ENCODE measurements at places on chromosomes 7 and 10. TPM values are rescaled to one million over a fixed set of nuclear protein-coding genes. Genes with fewer than 3 reads are reported as not detected.

ZNF33A gene
- 18.0 TPM for total RNA-seq

WDR91 gene
- 5.2 TPM for total RNA-seq

CHAT gene
- total RNA-seq: not detected

CHST15 gene
- total RNA-seq: 71.8 TPM

PDE1C gene
- 1.8 TPM for total RNA-seq

TSPAN13 gene
- total RNA-seq: 29.7 TPM

STEAP1B gene
- total RNA-seq: 37.2 TPM

Measured in vein endothelial cell (primary cell).